Stimulated activated CD4-positive, alpha-beta T cell treated with anti-CD3 and anti-CD28 coated beads, TNF-alpha, amount 100 ng/mL, for 4 hours (primary cell): ENCODE measurements at places on chromosomes 12 and 14.

DNA sequence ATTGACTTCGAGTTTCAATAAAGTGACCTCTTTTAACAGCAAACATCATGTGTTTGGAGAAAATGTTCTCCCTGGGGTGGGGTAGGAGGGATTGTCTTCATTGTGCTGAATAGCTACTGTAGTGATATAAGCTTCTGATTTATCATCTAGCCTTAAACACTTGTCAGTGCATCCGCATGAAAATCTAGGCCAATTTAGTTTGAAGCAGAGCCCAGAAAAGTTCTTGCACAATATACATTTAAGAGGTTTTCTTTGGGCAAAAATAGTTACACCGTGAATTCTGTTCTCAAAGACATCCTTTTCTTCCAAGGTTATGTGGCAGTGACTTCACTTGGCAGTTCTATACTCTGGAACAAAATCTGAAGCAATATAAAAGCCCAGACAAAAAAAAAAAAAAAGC lies 136.0 kb upstream of the IFNG-AS1 start:
- no peak for DNase-seq

GRCh38 chr12:79532907-79533288 lies 157.9 kb downstream of the PAWR start:
- no peak for DNase-seq

DNA sequence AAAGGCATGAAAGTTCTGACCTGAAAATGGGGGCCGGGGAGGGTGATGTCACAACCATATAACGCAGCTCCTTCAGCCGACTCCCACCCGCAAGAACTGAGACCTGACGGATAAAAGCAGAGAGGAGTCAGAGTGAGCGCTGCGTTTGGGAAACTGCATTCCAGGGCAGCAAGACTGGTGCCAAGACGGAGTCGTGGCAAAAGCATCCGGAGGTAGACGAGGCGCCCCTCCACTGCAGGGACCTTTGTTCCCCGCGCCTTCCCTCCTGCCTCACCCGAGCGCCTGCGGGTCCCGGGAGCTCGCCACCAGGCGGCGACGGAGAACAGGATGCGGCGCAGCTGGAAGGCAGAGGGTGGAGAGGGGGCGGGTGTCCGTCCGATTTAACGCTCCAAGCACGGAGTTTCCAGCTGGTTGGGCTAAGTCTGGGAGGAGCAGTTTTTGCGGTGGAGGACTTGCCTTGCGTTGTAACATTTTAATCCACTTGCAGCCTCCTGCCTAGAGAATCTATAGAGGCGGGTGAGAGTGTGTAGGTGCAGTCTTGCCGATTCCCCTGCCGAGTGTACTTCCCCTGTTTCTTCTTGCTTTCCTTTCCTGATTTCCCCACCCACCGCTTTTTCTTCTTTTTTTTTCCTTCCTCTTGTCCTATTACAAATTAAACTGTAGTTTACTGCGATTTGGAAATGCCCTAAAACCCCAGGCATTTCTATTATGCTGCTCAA lies 1.2 kb upstream of the CPNE8 start:
- peak; percentile 50 for DNase-seq

DNA sequence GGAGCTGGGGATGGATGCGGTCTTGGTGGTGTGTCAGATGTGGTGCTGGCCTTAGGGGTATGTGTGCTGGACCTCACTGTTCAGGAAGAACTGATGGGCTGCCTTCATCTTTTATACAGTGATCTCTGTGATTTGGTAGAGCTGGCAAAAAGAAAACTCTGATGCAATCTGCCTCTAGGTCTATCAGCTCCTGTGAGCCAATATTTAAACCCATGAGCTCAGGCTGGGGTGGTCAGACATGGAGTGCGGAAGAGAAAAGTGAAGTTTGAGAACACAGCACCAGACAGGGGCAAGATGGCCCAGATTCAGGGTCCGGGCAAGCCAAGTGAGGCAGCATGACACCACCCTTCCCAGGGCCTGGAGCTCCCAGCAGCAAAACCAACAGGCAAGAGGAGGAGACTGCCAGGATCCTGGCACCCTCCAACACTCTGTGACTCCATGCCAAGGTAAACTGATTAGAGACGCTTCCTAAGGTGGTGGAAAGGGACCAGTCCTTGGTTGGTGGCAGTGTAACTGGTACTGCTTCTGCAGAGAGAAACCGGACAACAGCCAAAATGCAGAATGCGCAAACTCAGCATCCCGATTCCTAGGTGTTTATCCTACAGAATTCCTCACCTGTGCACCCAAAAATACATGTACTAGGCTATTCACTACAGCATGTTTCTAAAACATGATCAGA lies 82.3 kb downstream of the CHGA start:
- no peak for DNase-seq

- no peak for DNase-seq
These were observed 136.3 kb downstream of the SOX5 start for GRCh38 chr12:23813206-23813605.

DNA sequence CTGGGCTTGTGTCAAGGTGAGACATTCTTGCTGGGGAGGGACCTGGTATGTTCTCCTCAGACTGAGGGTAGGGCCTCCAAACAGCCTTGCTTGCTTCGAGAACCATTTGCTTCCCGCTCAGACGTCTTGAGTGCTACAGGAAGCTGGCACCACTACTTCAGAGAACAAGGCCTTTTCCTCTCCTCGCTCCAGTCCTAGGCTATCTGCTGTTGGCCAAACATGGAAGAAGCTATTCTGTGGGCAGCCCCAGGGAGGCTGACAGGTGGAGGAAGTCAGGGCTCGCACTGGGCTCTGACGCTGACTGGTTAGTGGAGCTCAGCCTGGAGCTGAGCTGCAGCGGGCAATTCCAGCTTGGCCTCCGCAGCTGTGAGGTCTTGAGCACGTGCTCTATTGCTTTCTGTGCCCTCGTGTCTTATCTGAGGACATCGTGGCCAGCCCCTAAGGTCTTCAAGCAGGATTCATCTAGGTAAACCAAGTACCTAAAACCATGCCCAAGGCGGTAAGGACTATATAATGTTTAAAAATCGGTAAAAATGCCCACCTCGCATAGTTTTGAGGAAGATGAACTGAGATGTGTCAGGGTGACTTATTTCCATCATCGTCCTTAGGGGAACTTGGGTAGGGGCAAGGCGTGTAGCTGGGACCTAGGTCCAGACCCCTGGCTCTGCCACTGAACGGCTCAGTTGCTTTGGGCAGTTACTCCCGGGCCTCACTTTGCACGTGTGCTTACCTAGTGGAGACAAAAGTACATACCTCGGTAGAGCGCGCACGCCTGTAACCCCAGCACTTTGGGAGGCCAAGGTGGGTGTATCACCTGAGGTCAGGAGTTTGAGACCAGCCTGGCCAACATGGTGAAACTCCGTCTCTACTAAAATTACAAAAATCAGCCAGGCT lies 4.3 kb downstream of the GAPDH start:
- DNase-seq: no peak

GRCh38 chr12:89507015-89507824 lies 17.4 kb downstream of the GALNT4 start:
- DNase-seq: no peak

- no peak for DNase-seq
These were observed 170.7 kb upstream of the KITLG start for GRCh38 chr12:88750867-88751543.

GRCh38 chr12:129202109-129202814 lies 349.0 kb downstream of the GLT1D1 start:
- no peak for DNase-seq

GRCh38 chr12:118345355-118345754 lies 27.4 kb downstream of the TAOK3 start:
- no peak for DNase-seq

GRCh38 chr12:84599539-84599938 lies 313.1 kb downstream of the SLC6A15 start:
- DNase-seq: no peak

GRCh38 chr14:89702073-89702875 lies 252.3 kb downstream of the EFCAB11 start:
- DNase-seq: no peak

GRCh38 chr12:126681676-126682075 lies 1585.3 kb upstream of the TMEM132C start:
- no peak for DNase-seq

GRCh38 chr12:68224613-68225285 lies 861 bp downstream of the IL26 start:
- DNase-seq: no peak

DNA sequence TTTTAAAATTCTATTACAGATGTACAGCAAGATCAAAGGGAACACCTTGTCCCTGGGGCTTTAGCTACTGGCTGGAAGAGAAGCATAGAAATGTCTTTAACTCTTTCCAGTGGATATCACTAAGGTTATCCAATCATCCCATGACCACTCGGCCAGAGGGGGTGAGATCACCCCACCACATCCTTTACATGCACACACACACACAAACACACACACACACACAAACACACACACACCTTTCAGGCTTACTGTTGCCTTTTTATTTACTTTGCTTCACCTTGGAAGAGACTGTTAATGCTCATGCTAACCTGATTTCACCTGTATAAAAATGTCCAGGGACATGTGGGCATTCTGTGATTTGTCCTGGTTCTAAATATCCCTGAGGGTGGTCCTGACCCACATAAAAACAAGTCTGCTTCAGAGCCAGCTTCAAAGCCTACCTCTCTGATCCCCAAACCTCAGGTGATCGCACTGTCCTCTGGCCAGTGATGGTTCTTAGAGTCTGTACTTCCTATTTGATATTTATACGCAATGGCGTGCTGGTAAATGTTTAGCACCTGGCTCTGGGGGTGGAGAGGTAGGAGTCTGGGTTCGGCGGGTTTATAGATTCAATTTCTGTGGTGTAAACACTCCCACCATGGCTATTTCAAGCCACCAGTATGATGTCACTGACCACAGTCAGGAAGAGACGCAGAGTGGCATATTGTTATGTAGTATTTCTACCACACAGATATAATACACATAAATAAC lies 166.1 kb upstream of the EEA1 start:
- DNase-seq: no peak

DNA sequence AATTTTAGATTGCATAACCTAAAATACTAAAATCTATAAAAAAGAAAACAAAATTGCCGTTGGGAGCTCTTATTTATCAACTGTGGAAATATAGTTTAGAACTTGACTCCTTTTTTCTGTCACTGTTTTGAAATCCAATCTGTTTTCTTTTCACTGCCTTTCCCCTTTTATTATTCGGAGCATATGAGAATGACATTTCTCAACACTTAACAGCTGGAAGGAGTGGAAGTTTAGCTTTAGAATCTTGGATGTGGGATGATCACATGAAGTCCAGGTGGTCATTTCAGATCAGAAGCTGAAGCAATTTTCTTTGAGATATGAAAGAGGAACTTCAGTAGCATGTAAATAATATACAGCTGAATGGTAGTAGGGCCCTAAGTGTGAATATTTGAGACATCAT lies 16.7 kb downstream of the TRHDE start:
- no peak for DNase-seq

DNA sequence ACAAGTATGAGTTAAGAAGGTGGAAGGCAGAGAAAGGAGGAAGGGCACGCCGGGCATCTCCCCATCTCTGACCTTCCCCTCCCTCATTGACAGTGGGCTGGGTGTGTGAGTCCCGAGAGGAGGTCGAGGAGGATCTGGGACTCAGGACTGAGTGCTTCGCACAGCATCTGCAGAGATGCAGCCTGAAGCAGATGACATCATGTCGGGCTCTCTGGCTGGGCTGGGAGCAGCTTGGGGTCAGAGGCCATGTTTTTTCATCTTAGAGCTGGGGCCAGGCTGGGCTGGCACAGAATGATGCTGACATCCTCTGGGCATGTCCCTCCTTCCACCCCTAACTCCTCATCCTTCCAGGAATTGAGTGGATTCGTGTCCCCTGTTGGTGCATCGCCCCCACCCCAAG lies 43.5 kb downstream of the CMKLR1 start:
- DNase-seq: no peak

DNA sequence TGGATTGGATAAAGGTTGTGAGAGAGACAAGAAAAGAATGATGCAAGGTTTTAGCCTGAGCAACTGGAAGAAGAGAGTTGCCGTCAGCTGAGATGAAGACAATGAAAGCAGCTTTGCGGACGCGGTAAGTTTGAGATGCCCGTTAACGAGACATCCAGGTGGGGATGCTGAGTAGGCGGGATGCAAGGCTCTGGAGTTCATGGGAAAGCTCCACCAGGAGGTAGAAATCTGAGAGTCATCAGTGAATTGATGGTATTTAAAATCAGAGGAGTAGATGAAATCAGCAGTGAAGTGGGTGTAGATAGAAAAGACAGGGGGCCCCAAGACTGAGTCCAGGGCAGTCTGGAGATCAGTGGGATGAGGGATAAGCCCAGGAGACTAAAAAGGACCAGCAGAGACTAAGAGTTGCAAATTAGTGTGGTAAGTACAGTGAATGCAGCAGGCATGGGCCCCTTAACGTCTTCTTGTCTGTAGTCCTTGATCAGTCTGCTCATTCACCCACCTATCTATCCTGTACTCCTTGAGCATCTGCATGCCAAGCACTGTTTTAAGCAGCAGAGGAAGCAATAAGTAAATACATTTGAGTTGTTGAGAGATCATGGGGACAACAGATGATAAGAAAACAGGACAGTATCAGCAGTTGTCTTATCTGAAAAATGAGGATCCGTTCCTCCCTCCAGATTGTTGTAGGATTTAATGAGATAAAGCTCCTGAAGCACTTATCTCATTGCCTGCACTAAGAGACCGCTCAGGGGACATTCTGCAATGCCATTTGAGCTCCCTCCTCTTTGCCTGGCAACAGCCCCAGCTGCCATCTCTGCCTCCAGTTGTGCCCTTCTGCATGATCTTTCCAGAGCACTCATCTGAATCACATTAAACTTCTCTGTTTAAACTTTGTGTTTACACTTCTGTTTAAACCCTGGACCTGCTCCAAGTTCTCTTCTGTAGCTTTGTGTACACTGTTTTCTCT lies 91.5 kb downstream of the APAF1 start:
- DNase-seq: no peak

- DNase-seq: no peak
These were observed 10.4 kb downstream of the RHOJ start for GRCh38 chr14:63214417-63215196.

DNA sequence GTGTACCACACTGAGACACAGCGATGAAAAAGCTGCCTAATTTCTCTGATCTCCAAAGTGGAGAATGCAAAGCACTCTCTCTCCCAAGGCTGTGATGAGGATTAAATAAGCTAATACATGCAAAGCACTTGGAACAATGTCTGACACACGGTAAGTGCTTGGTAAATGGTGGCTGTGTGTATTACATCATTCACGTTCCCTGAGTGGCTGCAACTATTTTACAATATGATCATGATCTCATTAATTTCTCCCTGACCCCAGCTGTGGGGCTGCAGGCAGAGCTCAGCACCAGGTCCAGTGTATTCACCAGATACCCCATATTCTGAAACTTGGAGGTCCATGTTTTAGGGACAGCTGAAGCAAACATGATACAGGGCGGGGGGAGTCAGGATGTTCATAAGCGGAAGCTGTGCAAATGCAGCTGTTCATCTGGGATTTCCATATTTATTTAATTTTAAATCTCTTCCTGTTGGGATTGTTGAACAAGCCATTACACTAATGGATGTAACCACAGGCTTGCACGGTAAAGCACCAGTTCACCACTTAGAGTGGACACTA lies 106.4 kb downstream of the CCDC60 start:
- DNase-seq: no peak

GRCh38 chr14:29454026-29454693 lies 473.5 kb downstream of the PRKD1 start:
- no peak for DNase-seq
